ENCODE measurements at places on chromosomes 4 and X.

DNA sequence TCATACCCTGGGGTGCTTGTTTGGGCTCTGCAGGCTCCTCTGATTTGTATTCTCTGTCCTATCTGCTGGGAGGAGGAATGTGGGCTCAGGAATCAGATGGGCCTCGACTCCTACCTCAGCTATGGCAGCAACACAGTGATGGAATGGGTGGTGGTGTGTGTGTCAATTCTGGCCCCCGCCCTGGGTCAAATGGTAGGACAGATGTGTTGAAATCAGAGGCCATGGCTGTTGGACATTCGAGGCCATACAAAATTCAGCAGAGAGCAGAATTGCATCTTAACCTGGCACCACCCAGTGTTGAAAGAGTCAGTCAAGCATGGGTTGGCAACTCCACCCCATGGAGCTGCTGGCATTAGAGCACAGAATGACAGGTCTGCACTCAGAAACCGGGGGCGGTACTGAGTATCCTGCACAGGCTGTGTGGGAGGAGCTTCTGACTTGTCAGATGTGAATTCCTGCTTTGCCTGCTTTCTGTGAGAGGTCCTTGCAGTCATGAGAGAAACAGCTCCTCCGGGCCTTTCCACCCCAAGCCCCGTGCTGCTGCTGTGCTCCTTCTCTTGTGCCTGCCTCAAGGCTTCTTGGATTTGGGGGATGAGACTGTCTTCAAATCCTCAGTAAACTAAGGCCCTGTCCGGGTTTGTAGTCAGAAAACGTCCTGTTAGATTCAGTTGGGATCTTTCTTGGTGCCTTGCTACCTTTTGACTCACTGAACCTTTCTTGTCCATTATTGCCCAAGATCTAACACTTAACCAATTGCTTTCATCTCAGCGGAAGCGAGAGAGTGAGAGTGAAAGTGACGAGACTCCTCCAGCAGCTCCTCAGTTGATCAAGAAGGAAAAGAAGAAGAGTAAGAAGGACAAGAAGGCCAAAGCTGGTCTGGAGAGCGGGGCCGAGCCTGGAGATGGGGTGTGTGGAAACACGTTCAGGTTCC, 13.0 kb downstream of the DKC1 start:
- DNase-seq, result no peak

DNA sequence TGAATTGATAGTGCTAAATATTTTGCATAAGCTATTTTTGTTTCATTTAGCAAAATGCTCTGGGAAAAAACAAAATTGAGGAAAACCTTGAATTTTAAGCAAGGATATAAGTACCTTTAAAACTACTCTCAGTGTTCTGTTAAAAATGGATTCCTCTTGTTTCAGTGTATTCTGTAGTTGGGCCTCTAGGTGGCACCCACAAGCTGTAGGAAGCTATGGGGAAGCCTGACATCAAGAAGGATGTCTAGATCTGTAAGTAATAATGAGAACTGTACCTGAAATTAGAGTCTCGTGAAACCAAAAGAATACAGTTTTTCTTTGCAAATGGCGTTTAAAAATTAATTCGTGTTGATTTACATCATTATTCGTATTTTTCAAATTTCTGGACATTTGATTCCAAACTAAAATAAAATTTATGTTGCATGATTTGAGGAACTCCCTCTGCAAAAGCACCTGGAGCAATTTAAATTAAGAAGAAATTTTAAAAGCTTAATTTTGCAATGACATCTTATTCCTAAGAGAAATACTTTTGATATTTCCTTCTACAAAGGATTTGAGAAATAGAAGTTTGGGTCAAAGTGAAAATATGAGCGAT, 51.2 kb downstream of the TMPRSS11E start:
- DNase-seq, result peak; percentile 37

DNA sequence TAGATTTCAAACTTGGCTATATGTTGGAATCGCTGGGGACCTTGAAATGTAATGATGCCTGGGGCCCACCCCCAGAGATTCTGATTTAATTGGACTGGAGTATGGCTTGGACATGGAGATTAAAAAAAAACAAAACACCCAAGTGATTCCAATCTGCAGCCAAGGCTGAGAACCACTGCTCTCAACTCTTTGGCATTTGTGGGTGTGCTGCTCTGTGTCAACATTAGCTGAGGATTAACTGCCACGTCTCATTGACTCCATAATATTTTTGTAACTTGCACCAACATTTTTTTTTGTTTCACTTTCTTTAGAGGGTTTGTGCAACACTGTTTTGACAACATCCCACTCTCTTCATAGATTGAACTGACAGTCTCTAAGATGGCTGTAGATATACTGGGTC, 41.1 kb upstream of the PDK3 start:
- no peak for DNase-seq

DNA sequence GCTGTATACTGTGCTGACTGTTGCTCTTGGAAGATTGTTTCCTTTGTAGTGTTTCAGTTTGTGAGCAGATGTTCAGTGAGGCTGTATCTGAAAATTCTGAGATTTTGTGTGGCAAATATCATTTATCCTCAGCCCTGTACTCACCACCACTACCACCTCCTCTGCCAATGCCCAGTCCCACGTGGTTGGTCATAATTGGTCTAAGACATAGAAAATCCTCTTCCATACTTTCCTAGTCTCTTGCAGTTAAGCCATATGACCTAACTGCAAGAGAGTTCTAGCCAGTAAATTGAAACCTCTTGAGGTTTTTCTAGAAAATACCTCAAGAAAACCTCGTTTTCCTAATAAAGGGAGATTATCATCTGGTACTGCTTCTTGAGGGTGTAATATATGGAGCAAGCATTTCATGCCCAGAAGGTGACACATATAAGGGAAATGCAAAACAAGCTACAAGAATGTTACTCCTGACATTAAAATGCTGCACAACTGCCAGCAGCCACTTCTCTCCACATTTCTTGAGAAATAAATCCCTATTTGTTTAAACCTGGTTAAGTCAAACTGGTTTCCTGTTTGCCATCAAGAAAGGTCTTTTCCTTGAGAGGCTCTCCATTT, 32.8 kb downstream of the ABCE1 start:
- DNase-seq, result peak; percentile 19

- peak; percentile 28 for DNase-seq
Measured at GRCh38 chrX:154486052-154486395, 391 bp downstream of the UBL4A start.

GRCh38 chr4:142929526-142929925, 83.4 kb upstream of the INPP4B start:
- DNase-seq, result no peak

DNA sequence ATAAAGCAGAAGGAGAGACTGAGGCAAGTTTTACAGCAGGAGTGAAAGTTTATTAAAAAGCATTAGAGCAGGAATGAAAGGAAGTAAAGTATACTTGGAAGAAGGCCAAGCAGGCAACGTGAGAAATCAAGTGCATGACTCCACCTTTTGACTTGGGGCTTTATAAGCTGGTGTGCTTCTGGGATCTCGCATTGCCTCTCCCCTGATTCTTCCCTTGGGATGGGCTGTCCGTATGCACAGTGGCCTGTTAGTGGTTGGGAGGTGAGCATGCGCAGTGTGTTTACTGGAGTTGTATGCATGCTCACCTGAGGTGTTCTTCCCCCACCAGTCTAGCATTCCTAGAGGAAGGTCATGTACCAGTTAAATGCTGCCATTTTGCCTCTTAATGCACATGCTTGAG, 29.1 kb upstream of the C1QTNF7 start:
- DNase-seq, result no peak

DNA sequence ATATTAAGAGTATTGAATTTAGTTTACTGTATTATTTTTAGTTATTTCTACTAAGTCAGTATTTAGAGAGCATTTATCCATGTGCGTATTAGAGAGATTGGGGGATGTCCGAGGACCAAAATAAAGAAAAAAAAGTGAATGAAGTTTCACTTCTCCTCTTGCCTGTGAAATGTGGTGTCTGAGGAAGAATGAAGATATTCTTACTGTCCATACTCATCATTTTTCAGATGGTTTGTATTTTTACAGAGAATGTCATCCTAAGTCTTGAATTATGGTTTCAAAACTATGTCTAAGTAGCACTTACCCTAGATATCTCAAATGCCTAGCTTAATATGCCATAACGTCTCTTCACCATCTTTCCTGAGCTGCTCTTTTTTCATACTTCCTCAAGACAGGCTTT, 854.3 kb downstream of the C4orf33 start:
- no peak for DNase-seq

Measured in SJSA1 (cell line).